Bronchial epithelial cell (primary cell): ENCODE measurements at places on chromosomes 7 and 10. TPM values are rescaled to one million over a fixed set of nuclear protein-coding genes. Genes with fewer than 3 reads are reported as not detected.
A peak's percentile ranks its signal among the peaks of the same experiment; 100 is the strongest.

DNA sequence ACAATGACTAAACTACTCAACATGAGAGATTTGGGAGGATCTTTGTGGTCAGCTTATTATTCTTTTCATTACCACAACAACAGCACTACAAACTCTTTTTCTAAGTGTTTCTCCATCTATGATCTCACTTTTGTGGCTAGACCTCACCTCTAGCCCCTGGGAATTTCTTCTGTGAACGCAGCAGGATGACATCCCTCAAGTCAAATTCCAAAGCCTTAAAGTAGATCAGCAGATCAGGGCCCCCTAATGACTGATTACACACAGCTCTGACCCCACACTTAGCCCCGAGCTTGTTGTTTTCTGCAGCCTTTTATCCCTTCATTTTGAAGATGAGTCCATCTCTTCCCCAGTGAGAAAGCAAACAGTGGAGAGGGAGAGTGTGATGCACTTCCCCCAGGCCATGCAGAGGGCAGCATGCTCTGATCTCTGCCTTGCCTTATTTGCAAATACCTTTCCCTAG is 27.3 kb downstream of the TFAM start:
- DNase-seq: peak; percentile 39

NPC1L1 gene
- total RNA-seq: under 0.01 TPM in 2 replicates

- DNase-seq: no peak
These were observed 3.5 kb downstream of the RNF216 start for GRCh38 chr7:5777932-5778331.

DNA sequence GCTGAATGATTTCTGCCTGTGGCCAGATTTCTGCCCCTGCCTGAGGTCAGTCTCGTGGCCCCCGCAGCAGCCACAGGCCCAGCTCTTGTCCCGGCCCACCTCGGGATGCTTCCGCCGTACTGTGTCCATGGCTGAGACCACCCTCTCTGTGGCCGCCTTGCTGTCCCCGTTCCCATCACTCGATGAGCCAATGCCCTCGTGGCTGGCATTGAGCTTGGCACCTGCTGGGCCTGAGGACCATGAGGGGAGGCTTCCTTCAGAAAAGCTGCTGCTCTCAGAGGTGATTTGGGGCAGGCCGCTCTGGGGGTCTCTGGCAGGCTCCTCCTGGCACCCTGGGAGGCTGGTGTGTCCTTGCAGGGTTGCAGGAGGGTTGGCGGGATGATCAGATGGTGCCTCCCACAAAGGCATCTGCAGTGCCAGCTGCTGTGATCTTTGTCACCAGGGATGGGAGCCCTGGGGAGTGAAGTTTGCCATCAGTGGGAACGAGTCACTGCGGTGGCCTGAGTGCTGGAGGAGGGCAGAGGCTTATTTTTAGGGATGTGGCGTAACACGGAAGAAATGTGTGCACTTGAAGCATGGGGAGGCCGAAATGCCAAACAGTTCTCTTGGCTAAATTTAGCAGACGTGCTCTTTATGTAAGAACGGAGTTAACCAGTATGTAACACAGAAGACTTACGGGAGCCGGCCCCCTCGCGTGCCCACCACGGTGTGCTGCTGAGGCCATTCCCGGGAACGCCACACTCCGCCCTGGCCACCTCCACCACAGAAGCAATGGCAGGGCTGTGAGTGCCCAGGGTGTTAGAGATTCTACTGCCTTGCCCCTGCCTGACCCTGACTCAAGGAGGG is 47.7 kb downstream of the VIPR2 start:
- DNase-seq: no peak

CDC14C gene
- not detected in 2 replicates for total RNA-seq

DNA sequence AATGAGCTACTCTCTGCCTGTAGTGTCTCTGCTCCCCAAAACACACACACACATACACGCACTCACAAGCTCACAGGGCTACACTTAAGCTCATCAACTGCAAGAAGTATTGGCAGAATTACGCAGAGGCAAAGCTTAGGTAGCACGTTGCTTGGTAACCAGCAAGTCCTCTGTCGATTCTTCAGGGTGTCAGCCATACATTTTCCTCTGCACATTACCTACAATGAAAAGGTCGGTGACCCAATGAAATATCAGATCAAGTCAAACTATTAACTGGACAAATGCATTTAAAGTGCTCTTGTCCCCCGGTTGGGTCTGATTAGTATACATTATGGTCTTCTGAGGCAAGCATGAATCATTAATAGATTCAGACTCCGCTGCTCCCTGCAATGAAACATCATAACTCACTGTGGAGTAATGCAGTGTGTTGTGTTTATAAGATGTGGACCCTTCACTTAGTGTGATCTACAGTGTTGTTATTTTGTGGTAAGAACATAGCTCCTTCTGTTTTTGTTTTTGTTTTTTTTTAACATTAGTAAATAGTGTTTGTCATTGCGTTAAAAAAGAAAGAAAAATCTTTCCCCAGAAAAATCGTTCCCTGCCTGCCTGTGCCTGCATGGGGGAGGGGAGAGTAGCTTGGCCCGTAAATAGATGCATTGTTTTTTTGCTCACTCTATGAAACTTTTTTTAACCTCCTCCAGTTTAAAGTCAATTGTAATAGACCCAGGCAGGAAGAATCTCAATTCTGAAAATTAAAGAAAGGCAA is 325.5 kb downstream of the SFMBT2 start:
- DNase-seq: no peak

- DNase-seq: no peak
These were observed 117.6 kb downstream of the TCERG1L start for GRCh38 chr10:131193923-131194322.

DNA sequence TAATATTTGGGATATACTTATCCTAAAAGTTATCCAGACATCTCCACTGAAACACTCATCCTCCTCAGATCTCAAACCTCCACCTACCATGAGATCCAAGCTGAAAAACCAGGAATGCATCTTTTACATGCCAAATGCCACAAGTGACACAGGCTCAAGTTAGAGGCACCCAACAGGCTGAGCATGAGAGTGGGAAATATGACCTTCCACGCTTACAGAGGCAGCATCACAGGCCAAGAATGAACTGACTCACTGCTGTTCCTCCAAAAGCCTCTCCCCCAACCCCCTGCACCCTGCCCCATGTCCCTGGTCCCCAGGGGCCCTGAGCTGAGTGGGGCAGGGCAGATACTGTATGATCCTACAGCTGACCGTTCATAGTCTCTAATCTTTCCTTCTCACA is 4.8 kb upstream of the MTPAP start:
- DNase-seq: no peak

RELN gene
- 0.13 TPM in 1 of 2 replicates, not detected in the other for total RNA-seq

ADRA2A gene
- total RNA-seq: not detected in 2 replicates

- no peak for DNase-seq
These were observed 27.0 kb upstream of the FAM107B start for GRCh38 chr10:14801723-14802122.

- peak; percentile 46 for DNase-seq
These were observed 196.9 kb downstream of the ZEB1 start for GRCh38 chr10:31515819-31516402.

DNA sequence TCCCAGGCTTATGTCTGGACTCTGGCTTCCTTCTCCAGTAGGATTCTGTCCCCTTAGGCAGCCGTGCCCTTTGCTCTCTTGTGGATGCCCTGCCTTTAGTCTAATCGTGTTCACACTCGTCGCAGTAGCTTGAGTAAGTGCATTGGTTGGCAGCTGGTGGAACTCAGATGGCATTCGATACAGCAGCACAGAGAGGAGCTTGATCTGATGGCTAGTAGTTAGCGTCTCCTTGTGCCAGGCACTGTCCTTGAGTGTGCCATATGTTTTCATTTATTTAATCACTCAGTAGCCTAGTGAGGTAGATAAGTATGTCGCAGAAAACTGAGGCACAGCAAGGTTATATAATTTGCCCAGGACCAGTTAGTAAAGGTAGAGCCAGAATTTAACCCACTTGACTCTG is 18.2 kb upstream of the PARP12 start:
- no peak for DNase-seq

GRCh38 chr10:95814011-95814727 is 58.2 kb downstream of the ENTPD1 start:
- peak; percentile 49 for DNase-seq

UBE2D4 gene
- 3.7 and 3.9 TPM in 2 replicates for total RNA-seq

DNA sequence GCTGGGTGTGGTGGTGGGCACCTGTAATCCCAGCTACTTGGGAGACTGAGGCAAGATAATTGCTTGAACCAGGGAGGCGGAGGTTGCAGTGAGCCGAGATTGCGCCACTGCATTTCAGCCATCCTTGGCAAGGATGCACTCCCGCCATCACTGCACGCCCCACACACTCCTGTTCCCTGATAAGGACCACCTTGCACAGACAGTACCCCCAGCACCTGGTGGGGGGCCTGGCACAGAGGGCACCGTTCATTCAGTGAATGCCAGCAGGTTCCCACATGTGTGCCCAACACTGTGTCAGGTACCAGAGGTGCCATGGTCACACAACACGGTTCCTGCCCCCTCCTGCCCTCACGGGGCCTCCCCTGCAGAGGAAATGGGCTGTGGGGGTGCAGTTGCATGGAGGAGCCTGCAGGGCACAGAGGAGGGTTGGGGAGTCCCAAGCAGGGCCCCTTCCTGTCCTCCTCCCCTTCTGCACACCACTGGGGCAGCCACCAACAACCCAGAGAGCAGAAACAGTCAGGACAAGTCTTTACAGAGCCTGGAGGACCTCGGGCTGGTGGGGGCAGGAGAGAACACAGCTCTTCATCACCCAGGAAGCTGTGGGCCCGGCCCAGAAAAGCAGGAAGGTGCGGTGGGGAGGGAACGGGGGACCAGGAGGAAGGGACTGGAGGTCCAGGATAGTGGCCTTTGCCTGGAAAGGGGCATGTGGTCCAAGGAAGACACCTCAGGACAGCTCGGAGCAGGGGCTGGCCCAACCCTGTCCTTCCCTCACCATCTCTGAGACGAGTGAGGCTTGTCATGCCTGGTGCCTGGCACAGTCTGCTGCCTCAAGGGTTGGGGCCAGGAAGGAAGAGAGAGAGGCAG is 7.1 kb downstream of the CRYGN start:
- DNase-seq: peak; percentile 67

GRCh38 chr10:102261196-102261595 is 15.9 kb downstream of the GBF1 start:
- no peak for DNase-seq

SLC26A3 gene
- not detected in 2 replicates for total RNA-seq

NKX2-3 gene
- total RNA-seq: under 0.01 TPM in 1 of 2 replicates, not detected in the other

- no peak for DNase-seq
These were observed 65.9 kb upstream of the FAM133B start for GRCh38 chr7:92656121-92656520.

GRCh38 chr7:92881091-92881485 is 44.7 kb upstream of the CDK6 start:
- no peak for DNase-seq

HOXA1 gene
- 0.26 TPM in 2 replicates for total RNA-seq

IDI2 gene
- not detected in 2 replicates for total RNA-seq

DNA sequence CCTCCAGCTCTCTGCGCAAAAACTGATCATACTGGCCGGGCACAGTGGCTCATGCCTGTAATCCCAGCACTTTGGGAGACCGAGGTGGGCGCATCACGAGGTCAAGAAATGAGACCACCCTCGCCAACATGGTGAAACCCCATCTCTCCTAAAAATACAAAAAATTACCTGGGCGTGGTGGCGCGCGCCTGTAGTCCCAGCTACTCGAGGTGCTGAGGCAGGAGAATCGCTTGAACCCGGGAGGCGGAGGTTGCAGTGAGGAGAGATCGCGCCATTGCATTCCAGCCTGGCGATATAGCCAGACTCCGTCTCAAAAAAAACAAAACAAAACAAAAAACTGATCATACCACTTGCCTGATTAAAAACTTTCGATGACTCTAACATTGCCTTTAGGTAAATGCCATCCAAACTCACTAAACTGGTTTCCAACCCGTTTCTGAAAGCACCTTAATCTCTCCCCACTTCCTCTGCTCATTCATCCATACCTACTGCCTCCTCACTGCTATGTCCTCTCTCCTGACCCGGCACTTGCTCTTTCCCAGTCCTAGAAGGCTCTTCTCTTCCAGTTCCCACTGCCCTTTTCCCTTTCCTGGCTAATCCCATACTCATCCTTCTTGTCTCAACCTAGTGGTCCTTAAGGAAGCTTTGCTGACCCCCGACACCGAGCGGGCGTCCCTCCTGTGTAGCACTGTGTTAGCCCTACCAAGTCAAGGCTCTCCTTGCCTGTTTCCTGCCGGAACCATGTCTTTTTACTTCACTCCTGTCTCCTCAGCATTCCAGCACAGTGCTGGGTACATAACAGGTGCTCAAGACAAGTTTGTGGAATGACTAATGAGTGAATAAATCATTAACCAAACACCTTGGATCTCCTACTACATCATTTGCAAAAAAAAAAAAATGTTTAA is 686 bp upstream of the MIOS start:
- peak; percentile 88 for DNase-seq

GRCh38 chr10:3749011-3749410 is 36.0 kb downstream of the KLF6 start:
- no peak for DNase-seq

DNA sequence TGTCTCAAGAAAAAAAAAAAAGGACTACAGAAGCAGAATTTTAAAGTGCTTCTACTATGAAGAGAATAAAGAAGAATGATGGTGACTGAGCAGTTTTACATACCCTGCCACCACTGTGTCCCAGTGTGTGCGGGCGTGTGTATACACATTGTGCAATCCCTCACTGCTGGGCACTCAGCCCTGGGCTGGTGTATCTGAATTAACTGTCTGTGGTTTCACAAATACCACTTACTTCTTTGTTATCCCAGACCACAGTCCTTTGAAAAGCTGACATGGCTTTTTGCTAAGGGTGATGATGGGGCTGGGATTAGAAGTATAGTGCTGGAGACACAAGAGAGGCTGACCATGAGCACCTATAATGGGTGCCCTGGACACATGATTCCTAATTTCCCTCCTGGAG is 21.1 kb upstream of the TRPV6 start:
- DNase-seq: no peak

DNA sequence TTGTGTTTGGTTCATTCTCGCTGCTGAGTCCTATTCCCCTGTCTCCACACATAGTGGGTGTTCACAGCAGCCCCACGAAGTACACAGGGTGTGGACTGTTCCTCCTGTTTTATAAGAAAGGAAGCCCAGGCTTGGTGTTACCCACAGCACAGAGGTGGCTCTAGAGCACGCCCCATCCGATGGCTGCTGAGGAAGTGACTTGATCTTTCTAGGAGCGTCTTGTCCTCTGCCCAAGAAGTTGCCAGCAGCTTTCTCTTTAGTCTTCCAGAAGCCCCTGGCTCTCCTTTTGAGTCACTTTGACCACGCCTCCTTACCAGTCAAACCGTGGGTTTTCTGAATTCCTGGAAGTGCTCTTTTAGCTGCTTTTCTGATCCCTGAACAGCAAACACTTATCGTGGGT is 94.0 kb downstream of the GRK5 start:
- DNase-seq: no peak

DNA sequence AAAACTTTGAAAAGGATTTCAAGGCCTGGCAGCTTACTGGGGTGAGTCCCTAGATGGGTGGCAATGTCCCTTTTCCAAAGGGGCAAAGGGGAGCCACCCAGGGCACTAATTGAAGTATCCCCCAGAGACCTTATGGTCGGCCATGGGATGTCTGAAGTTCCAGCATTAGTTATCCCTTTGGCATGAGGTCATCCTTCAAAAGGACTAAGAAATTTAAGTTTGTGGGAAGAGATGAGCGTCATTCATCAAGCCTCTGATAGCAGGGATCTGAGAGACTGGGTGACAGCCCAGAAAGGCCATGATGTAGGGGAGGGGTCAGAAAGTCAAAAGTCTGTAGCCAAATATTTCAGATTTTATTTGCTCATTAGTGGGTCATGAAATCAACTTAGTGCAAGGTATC is 195.3 kb downstream of the ZNF438 start:
- DNase-seq: no peak

- no peak for DNase-seq
These were observed 13.7 kb upstream of the TRA2A start for GRCh38 chr7:23545493-23545892.

- DNase-seq: no peak
These were observed 99.7 kb upstream of the DDC start for GRCh38 chr7:50664937-50665336.
